ENCODE measurements at places on chromosomes 1 and 21.

DNA sequence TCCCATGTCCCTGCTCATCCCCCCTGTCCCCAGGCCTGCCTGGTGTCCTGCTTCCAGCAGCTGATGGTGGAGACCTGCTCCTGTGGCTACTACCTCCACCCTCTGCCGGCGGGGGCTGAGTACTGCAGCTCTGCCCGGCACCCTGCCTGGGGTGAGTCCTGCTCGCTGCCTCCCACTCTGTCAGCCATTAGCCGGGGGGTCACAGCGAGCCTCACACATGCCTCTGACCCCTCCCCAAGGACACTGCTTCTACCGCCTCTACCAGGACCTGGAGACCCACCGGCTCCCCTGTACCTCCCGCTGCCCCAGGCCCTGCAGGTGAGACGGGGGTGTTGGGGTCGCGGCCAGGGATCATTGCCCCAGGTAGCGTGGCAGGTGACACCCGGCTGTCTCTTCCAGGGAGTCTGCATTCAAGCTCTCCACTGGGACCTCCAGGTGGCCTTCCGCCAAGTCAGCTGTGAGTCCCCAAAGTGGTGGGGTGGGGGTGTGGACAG is 10.0 kb downstream of the SCNN1D start:
- DNase-seq: peak; percentile 74

- no peak for DNase-seq
These were observed 3.8 kb downstream of the SMIM1 start for GRCh38 chr1:3776231-3776961.

DNA sequence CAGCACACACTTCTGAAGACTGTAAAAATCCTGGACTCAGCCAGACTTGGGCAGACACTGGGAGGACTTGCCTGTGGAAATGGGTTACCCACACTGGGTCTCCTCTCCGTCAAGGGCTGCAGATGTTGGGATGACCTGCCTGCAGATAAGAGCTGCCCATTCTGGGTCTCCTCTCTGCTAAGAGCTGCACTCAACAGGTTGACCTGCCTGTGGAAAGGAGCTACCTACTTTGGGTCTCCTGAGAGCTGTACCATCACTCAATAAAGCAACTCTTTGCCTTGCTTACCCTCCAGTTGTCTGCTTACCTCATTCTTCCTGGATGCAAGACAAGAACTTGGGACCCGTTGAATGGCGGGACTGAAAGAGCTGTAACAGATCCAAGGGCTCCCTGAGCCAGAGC is 28.2 kb downstream of the ZCCHC17 start:
- no peak for DNase-seq

DNA sequence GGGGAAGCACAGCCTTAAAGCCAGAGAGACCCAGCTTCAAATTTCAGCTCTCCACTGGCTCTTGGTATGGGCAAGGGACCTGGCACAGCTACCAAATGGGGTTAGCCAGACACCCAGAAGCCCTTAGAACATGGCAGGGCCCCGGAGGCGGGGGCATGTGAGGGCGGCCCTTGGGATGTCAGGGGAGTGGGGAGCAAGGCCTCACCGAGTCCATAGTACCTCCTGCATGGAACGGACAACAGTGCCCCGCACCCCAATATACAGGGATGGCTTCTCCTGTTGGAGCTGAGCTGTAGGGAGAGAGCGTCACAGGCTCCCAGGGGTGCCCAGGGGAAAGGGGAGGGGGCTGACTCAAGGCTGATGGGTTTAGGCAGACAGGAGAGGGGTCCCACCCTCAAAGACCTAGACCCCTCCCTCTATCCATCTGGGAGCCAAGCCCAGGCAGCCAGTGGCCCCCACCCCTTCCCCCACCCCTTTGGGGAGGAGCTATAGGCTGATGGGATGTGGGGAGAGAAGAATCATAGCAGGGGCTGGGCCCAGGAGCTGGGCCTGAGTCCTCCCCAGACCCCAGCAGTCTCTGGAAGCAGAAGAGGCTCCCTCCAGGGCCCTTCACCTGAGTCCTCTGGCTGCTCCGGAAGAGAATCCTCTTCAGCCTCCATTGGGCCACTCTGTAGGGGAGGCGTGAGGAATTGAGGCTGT is 16.5 kb downstream of the SPOCD1 start:
- no peak for DNase-seq

- DNase-seq: no peak
These were observed 218.3 kb downstream of the HHIPL2 start for GRCh38 chr1:222329493-222330045.

GRCh38 chr1:167676205-167676915 is 45.4 kb upstream of the MPZL1 start:
- DNase-seq: no peak

- DNase-seq: no peak
These were observed 114.6 kb downstream of the KAZN start for GRCh38 chr1:14713077-14713476.

DNA sequence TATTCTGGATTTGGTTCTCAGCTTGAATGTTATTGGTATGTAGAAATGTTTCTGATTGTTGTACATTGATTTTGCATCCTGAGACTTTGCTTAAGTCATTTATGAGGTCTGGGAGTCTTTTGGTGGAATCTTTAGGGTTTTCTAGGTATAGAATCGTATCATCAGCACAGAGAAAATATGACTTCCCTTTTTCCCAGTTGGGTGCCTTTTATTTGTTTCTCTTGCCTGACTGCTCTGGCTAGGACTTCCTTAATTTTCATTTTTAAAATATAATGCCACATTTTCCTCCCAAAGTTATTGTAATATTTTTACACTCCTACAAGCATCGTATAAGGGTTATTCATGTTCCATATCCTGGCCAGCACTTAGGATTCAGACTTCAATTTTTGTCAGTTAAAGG is 111.1 kb downstream of the FNBP1L start:
- DNase-seq: no peak

GRCh38 chr1:32356478-32356877 is 5.8 kb downstream of the FAM229A start:
- no peak for DNase-seq

DNA sequence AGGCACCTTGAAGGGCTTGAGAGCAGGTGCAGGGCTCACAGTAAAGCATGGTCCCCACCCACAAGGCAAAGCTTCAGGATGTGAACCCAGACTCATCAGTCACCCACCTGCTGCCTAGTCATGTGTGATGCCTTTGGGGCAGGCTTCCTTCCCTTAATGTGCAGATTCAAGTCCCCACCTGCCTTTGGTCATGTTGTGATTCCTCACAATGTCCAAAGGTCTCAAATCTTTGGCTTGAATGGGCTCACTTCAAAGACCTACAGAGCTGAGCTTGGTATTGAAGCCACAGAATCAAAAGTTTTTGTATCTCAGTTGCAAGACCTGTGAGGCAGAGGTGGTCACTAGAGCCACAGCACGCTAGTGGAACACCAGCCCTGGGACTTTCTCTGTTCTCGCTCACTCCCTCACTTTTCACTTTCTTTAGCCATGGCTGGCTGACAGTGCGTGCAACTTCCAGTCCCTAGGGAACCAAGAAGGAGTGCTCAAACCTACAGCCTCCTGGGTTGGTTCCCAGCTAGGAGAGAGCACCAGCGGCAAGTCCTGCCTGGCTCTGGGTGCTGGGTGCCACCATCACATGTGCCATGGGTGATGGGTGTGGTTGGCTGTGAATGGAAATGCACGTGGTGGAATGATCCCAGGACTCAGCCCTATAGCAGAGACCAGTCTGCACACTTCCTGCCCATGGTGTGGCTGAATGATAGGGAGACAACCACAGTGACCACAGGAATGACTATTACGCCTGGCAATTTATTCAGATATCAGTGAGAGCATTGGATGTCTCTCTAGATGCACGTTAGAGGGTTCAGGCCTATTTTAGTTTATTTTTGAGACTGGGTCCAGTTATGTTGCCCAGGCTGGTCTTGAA is 26.4 kb upstream of the CLIC6 start:
- DNase-seq: no peak

DNA sequence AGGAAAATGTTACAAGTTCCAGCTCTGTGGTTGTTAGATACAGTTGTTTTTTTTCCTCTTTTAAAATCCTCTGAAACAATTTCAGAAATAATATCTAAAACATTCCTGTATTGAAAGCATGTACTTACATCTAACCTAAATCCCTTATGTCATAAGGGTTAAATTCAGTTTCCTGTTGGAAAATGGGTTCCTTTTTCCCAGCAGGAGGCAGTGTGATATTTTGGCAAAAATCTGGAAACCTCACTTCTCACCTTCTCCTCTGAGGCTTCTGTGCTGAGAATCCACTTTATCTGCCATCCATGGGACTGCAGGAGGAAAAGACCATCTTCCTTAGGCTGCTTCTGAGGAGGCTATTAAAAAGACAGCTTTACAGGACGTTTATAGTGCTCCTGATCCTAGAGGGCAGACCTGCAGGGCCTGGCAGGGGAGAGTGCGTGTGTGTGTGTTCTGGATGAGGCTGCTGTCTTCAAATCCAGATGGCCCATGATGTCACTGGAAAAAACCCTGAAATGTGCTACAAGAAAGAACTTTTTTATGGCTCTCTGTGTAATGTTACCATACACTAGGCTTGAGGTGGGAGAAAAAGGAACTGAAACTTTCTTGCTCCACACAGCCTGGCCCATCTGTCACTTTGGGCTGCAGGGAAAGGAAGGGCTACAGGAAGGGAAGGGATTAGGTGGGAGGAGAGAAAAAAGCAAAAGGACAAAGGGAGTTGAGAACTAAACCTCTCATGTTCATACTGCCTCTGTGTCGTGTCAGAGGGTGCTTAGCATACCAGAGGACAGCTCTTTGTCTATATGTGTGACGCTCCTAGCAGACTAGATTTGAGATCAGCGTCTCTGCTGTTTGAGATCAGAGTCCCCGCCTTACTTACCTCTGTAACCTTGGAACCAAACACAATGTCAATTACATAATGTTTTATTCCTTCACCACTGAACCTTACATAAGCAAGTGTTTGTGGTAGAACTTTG is 379.2 kb upstream of the SPAG17 start:
- no peak for DNase-seq

DNA sequence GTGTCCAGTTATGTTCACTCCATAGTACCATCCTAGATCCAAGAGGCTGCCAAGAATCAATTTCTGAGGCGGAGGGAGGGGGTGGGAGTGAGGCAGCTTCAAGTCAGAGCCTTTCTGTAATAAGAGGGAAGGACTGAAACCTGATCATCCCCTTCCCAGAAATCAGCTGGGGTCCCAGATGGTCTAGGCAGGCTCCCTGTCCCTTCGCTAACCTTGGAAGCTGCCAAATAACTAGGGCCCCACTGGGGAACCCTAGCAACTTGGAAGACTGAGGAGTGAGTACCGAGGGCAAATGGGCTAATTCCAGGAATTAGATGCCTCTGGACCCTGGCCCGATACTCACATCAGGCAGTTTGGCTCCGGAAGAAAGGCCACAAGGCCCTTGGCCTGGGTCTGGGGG is 113.3 kb downstream of the NAV1 start:
- DNase-seq: no peak

DNA sequence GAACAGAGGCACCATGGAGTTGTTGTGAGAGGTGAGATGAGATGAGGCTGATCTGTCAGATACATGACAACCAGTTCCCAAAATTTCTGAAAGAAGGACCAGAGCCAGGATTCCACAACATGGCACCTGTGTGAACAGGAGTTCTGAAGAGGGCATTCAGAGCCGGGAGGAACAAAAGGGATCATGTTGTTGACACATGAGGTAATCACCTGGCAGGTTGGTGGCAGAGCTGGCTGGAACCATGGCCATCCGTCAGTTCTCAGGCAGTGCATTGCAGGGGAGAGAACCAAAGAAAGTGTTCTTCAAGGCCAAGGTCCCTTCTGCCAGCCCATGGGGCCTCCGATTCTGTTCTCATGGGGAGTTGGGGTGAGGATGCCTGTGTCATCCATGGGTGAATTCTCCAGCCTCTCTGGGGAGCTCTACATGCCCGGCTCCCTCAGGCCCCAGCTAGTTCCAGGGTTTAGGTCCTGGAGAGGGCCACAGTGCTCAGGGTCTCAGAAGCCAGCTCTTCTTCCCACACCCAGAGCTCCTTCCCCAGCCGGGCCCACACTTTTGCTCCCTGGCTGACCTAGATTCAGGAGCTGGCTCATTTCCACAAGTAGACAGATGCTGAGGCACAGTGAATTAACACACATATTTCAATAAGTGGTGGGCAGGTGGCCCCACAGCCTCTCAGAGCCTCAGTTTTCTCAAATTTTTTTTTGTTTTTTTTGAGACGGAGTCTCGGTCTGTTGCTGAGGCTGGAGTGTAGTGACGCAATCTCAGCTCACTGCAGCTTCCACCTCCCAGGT is 49.1 kb upstream of the CTPS1 start:
- DNase-seq: no peak

- DNase-seq: no peak
These were observed 48.7 kb downstream of the ZNF326 start for GRCh38 chr1:90043586-90043985.

GRCh38 chr1:53981220-53981619 is 35.1 kb downstream of the LRRC42 start:
- no peak for DNase-seq

GRCh38 chr1:161046605-161047228 is 940 bp upstream of the USF1 start:
- no peak for DNase-seq

GRCh38 chr1:2382621-2383361 is 8.6 kb downstream of the MORN1 start:
- peak; percentile 21 for DNase-seq

GRCh38 chr1:61255358-61255703 is 173.0 kb downstream of the NFIA start:
- no peak for DNase-seq

DNA sequence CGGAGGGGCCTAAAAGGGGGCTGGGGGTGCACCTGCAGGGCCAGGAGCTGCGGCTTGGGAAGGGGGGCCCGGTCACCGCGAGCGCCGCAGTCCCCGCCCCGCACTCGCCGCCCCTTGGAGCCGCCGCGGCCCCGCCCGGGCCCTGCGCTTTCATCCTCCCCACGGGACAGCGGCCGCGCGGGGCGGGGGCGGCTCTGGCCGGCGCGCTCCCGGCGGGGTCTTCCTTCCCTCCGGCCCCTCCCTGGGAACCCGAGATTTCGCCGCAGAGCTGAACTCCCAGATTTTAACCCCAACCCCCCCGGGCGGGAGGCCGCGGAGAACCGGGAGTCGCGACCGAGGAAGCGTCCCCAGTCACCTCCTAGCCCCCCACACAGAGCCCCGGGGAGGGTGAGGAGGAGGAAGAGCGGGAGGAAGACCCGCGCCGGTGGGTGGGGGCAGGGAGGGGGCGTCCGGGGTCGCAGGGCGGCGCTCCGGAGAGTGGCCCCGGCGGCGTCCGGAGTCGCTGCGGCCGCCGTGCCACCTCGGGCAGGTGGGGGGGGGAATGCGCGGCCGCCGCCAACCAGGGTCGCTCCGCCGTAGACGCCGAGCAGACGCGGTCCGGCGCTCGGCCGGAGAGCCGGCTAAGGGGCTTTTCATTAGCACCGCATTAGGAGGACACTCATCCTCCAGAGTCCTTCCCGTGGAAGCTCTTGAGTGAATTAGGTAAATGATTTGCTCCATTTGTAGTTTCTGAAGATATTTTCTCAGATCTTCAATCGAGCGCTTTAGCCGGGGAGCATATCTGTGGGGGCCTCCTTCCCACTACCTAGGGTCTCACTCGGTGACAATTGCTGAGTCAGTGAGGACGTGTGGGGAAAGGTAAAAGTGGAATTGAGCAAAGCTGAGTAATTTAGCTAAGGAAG is 31.6 kb upstream of the NFIA start:
- no peak for DNase-seq

GRCh38 chr1:117025568-117025967 is 24.0 kb downstream of the CD101 start:
- no peak for DNase-seq
